ENCODE measurements at places on chromosomes 16 and 17.

- no peak for DNase-seq
Observed at GRCh38 chr16:68779891-68780290, 42.8 kb downstream of the CDH1 start.

GRCh38 chr17:15464231-15464985 is 3.0 kb downstream of the CDRT4 start:
- DNase-seq, result no peak

DNA sequence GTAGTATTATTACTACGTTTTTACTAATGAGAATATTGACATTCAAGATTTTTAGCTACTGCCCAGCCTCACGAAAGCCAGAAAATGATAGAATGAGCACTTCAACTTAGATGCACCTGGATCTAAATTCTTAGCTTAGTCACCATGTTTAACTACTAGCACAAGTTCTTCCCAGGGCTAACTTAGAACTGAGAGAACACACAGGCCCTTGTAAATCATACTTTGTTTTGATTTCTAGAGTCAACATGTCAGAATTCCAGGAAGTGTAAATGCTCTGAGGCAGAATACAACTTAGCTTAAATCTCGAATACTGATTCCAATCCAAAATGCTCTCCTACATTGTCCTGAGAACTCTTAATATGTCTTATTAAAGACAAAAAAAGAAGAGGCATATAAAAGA is 6.8 kb upstream of the ACSM1 start:
- no peak for DNase-seq

- DNase-seq, result no peak
Observed at GRCh38 chr17:21164216-21164615, 37.5 kb downstream of the DHRS7B start.

DNA sequence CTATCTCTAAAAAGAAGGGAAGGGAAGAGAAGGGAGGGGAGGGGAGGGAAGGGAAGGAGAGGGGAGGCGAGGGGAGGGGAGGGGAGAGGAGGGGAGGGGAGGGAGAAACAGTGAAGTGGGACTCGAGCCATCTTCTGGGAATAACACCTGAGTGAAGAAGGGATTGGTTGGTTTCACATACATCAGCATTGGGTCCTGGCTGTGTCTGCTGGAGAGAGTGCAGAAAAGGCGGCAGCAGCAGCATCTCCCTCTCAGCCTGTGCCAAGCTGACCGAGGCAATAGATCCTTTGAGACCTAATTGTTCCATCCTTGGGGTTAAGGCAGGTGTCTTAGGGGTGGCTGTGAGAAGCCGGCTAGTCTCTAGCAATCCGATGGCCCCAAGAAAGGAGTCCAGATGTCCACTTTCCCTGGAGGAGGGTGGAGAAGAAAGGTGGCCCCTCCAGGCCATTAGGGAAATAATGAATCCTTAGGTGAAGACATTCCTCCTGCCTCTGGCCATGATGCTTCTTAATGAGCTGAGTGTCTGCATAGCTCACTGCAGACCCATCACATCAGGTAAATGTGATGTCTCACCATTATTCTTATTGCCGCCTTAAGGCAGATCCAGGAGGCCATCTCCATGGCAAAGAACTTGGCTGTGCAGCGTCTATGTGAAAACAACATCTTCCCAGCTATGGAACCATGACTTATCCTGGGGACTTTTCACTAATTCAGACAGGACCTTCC is 71.6 kb downstream of the WIPI1 start:
- DNase-seq, result no peak

DNA sequence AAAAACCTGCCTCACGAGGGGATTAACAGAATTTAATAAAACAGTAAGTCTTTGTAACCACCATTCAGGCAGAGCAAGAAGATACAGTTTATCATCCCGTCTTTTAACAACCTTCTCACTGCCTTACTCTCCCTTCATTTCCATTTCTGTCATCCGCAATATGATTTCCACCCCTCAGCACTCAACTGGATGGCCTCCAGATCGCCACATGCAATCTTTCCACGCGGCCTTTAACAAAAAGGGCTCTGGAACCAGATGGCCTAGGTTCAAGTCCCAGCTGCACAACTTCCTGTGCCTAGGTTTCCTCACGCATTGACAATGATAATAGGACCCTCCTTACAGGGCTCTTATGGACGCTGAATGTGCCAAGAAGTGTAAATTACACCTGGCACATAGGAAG is 103.6 kb downstream of the GAS7 start:
- no peak for DNase-seq

- DNase-seq, result no peak
Observed at GRCh38 chr17:44258811-44259351, 9.1 kb downstream of the SLC4A1 start.

DNA sequence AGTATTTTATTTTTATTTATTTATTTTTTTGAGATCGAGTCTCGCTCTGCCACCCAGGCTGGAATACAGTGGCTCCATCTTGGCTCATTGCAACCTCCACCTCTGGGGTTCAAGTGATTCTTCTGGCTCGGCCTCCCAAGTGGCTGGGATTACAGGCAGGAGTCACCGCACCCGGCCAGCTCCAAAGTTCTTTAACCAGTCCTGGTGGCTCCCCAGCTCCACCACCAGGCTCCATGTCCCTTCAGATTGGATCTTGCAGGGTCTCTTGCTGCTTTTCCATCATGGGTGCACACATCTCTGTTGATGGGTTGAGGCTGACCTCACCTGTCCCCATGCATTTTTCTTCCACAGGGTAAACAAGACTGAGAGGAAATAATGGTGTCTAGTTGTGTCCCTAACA is 8.4 kb upstream of the USP36 start:
- DNase-seq, result no peak

- no peak for DNase-seq
Observed at GRCh38 chr16:69931631-69932030, 19.5 kb upstream of the CLEC18A start.

GRCh38 chr17:55741356-55741700 is 9.5 kb upstream of the PCTP start:
- DNase-seq, result no peak

GRCh38 chr17:53406907-53407306 is 415.8 kb upstream of the KIF2B start:
- DNase-seq, result no peak

DNA sequence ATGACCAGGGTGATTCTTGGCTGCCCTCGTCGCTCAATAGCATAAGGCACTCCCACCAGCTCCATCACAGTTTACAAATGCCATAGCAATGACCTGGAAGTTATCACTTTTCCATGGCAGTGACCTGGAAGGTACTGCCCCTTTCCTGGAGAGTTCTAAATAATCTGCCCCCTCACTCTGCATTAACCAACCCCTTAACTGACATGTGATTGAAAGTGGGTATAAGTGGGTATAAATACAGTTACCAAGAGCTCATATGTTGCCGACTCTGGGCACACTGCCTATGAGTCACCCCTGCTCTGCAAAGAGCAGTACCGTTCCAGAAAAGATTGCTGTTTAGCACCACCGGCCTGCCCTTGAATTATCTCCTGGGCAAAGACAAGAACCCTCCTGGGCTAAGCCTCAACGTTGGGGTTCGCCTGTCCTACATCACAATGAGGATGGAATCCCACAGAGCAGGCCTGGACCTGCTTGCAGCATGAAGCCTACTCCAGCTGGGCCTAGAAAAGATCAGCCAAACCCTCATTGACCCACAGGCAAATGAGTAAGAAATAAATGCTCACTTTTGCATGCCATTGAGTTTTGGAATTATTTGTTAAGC is 95.2 kb upstream of the SEC14L1 start:
- no peak for DNase-seq

- no peak for DNase-seq
Observed at GRCh38 chr17:62172492-62173291, 107.6 kb upstream of the MED13 start.

DNA sequence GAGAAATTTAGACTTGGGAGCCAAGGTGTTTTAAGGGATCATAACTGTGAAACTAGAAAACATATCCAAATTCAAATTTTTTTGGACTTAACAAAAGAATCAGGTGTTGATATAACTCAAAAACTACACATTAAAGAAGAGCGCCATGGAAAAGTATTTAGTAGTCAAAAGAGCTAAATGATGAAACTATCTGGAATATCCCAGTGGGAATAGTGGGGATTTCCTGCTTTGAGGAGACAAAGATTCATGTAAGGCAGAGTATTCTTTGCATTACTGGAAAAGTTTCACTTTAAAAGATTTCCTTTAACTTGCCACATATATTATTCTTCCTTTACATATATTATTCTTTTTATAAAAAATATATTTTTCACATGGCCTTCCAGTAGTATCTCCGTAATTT is 40.3 kb upstream of the VPS4A start:
- no peak for DNase-seq

DNA sequence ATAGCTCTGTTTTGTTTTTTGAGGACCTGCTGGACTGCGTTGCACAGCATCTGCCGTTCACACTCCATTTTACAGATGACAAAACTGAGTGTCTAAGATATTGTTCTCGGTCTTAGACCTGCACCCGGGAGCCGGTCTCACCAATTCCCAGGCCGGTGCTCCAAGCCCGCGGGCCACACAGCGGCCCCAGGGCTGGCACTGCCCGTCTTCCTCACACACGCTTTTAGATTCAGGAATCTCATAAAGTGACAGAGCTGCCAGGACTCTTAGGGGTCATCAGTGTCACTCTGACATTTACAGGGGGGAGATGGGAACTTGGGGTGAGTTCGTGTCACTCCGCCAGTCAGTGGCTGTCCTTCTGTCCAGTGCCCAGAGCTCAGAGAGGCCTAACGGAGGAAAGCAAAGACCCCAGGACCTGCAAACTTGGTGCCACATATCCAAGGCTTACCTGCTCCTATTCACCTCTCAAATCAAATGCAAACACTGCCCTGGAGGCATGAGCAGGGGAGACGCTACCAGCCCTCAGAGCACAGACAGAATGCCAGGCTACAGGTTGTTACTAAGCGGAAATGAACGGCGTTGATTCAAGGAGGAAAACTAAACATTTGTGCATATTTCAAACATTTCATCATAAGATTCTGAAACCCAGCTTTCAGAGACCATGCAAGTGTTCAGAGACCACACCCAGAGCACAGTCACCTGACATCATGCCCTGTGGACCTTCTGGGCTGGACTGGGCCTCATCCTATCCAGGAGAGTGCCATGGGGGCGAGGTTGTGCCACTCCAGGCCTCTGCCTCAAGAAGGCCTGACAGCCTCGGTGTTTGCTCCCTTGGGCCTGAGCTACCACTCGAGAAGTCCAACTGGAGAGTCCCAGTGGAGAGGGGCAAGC is 29.5 kb downstream of the TNFRSF13B start:
- no peak for DNase-seq
